ENCODE measurements at places on chromosomes 7 and 10. TPM values are rescaled to one million over a fixed set of nuclear protein-coding genes. Genes with fewer than 3 reads are reported as not detected.

DNA sequence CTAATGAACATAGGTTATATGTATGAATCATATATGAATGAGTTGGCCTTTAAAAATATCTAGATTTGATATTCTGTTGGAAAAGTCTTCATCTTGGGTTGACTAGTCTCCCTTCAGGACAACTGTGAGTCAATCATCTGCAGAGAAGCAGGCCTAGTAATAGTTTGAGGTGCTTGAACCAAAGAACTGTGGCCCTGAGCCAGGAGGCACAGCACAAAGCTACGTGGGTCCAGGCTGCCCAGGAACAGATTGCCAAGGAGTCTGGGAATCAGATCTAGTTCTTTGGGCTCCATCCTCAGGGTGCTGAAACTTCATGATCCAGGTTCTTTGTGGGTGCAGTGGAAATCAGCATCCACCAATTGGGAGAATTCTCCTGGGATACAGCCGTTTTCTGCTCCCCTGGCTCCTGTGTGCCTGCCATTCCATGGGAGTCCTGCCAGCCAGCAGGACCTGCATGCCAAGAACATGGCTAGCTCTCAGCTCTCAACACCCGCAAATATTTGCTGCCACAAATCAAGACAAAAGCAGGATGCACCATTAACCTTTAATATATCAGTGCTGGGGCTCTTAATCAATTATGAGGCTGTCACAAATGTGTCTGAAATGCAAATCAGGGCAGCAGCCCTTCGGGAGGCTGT is 709.0 kb downstream of the GRID1 start:
- no peak for DNase-seq

GRCh38 chr7:117402109-117402508 is 25.2 kb downstream of the ASZ1 start:
- no peak for DNase-seq

GRCh38 chr7:22093001-22093400 is 147.3 kb upstream of the CDCA7L start:
- DNase-seq, result no peak

DNA sequence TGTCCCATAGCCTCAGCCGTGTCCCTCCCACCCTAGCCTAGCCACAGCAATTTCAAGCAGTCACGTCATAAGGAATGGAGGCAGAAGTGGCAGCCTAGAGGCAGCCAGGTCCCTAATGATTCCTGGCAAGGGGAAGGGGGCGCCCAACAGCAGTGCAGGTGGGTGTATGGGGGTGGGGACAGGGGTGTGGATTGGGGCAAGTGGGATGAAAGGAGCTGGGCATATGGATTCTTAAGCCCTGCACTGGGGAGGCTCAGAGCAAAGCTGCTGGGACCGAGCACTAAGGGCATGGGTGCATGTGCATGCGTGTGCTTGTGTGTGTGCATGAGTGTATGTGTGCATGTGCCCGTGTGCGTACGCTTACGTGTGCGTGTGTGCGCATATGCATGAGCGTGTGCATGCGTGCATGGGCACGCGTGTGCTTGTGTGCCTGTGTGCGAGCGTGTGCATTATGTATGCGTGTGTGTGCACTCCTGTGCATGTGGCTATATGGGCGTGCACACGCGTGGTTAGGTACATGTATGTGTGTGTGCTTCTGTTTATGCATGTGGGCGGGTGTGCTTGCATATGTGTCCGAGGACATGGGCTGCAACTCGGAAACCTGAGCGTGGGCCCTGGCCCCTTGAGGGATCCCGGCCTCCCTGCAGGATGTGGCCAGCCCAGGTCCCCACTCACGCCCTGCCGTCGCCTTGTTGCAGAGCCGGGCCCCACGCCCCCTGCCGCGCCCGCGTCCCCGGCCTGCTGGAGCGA is 34.1 kb downstream of the SH2B2 start:
- no peak for DNase-seq

The CDK13 gene
- 48.9 TPM for total RNA-seq

The PTPRZ1 gene
- total RNA-seq, result 1.1 TPM

DNA sequence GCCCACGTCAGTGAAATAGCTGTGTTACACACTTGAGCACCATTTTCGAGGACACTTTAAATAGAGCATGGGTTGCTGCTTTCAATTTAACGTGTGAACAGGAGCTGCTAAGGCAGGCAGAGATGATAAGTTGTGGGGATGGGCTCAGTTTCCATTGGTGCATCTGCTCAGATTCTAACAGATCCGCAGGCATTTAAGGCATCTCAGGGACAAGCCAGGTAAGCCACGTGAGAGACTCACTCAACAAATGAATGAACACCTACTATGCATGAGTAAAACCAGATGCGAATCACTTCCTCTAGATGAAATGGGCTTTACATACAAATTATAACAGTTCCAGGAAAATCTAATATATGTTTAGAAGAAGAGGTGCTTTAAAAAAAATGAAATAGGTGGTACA is 34.6 kb downstream of the PLXNA4 start:
- DNase-seq, result no peak

Measured in left colon (tissue), 2 donors.